ENCODE measurements at places on chromosomes 3 and 15.
A peak's percentile ranks its signal among the peaks of the same experiment; 100 is the strongest.

GRCh38 chr3:4464576-4464975 lies 2.5 kb downstream of the SUMF1 start:
- DNase-seq, result no peak

GRCh38 chr15:55820043-55820442 lies 77.1 kb upstream of the PRTG start:
- no peak for DNase-seq

- DNase-seq, result no peak
Observed at GRCh38 chr15:81182756-81183438, 13.8 kb upstream of the IL16 start.

- DNase-seq, result no peak
Observed at GRCh38 chr15:63236272-63236671, 41.1 kb upstream of the APH1B start.

DNA sequence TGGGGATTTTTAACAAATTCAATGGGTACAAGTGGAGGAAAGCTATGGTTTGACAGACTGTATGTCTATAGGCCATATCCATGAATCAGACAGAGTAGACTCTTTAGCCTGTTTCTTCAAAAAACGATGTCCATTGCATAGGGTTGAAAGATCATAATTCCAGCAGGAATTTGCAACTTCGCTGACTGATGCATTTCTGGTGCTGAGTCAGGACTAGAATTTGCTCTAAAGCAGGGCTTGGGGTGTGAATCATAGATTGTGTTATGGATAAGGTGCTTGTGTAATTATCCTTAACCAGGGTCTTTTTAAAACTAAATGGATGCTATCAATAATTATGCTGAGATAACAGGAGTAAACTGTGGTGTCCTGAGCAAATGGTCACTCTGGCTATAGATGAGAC lies 200.4 kb upstream of the TBC1D5 start:
- DNase-seq, result no peak

DNA sequence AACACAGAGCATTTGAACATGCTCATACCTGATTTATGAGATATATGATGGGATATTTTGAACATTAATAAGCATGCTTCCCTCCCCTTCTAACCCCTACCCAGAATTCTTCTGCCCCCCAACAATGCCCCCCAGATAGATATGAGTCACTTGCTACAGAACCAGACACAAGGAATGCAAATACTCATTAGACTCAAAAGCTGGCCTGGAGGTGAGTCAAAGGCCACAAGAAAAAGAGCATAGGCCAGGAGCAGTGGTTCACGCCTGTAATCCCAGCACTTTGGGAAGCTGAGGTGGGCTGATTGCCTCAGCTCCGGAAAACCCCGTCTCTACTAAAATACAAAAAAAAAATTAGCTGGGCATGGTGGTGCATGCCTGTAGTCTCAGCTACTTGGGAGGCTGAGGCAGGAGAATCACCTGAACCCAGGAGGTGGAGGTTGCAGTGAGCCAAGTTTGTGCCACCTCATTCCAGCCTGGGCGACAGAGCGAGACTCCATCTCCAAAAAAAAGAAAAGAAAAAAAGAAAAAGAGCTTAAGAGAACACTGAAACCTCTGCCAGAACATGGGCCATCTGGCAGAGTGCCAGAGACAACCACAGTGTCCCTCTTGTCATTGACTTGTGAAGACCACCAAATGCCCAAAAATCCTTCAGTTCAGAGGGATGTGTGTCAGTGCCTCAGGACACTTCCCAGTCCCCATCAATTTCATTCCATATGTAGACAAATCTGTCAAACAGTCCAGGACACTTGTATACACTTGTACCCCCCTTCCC lies 3.9 kb upstream of the SH3GL3 start:
- no peak for DNase-seq

- no peak for DNase-seq
Observed at GRCh38 chr15:40436116-40436891, 4.4 kb upstream of the BAHD1 start.

GRCh38 chr3:36864180-36865053 lies 80.4 kb downstream of the TRANK1 start:
- no peak for DNase-seq

DNA sequence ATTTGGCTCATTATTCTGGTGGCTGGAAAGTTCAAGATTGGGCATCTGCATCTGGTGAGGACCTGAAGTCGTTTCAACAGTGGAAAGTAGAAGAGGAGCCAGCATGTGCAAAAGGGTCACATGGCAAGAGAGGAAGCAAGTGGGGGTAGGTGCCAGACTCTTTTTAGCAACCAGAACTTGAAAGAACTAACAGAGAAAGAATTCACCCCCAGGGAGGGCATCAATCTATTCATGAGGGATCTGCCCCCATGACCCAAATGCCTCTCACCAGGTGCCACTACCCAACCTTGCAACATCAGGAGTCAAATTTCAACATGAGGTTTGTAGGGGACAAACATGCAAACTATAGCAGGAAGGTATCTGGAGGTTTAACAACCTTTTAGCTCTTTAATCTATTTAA lies 10.3 kb upstream of the RYK start:
- no peak for DNase-seq

GRCh38 chr3:10460951-10461545 lies 44.3 kb downstream of the ATP2B2 start:
- DNase-seq, result no peak

DNA sequence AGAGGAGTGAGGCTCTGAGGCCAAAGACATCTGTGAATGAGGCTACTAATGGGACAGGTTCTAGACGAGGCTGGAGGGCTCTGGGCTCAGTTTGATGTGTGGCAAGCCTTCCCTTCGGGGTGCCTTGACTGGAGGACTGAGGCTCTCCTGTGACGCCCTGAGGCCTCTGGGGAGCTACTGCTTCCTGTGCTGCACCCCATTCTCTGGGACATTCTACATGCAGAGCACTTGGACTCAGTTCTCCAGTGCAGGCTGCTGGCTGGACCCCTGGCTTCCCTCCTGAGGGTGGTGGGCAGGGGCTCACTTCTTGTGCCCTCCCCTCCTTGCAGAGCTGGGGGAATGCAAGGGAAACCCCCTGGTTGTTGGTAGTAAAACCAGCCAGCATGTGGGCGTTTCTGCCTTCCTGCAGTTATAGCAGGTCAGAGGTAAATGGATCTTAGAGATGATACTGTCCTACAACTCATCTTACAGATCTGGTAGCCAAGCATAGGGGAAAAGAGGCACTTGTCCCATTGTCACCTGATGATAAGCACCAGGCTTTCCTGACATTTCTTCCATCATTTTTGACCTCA lies 133.3 kb downstream of the CHDH start:
- no peak for DNase-seq

DNA sequence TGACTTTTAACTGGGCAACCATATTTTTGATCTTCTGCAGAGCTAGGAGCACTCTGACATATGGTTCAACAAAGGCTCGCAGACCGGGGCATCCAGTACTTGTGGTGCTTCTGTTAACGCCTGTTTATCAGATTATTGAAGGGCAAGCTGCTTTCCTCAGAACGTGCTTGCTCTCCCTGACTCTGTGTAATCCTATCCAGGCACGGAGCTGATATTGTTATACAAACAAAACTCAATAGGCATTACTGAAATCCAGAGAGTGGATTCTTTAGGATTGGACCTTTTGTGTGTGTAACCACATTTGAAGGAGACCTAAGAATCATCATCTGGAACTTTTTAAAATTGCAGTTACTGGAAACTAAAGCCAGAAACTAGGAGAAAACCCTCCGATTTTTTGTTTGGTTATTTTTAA lies 246.5 kb downstream of the PTPRG start:
- DNase-seq, result no peak

DNA sequence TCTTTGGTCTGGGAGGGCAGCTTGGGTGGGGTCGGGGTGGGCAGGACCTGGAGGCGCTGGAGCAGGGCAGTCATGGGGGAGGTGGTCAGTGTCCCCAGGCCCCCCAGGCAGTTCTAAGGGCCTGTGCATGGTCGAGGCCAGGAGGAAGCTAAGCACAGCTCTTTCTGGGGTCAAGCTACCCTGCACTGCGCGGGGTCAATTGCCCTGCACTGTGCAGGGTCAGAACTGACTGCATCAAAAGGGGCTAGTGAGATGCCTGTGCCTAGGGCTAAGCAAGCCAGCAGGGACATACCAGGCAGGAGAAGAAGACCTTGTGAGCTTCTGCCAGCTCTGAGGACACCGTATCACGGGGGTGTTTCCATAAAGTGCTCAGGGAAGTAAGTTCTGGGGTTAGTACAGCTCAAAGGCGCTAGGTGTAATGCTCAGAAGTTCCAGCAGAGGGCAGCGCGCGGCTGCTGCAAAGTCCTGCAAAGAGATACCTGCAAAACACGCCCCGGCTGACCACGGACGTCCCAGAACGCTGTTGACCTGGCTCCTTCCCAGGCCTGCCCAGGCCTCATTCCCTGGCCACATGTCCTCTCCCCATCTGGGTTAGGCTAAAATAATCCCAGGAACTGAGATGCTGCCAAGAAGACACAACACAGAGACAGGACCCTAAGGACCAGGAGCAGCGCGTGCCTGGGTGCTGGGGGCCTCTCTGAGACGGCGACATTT lies 18.8 kb upstream of the IQSEC1 start:
- DNase-seq, result peak; percentile 85

GRCh38 chr15:96300836-96301235 lies 29.7 kb upstream of the NR2F2 start:
- no peak for DNase-seq

DNA sequence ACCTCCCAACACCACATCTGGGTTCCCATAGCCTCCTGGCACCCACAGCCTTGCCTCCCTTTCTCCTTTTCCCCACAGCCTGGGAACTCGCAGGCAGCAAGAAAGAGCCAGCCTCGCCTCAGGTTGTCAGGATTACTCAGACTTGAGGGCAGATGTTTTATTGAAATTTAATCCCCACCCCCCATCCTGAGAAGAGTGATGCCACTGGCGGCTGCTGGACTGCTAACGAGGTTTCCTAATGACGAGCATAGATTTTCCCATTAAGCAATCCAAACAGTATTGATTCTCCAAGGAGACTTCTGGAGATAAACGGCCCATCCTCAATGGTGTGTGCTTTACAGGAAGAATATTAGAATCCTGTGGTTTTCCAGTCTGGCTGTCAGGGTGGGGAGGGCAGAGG lies 13.7 kb downstream of the SHF start:
- DNase-seq, result no peak

- DNase-seq, result no peak
Observed at GRCh38 chr3:150286390-150287147, 121.5 kb upstream of the TSC22D2 start.

DNA sequence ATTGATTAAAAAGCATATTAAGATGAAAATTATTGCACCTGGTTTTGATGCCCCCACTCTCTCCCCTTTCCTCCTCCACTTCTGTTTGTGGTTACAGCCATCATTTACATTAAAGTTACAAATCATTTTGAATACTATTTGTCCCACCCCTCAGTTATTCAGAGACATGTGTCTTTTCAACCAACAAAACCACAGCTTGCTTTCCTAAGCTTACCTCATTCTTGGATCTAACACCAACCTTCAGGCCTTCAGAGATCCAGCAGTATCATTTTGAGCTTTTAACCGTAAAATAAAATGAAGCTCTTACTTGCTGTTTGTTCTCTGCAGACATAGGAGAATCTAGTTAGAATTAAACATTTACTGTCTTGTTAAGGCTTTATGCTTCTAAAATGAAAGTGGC lies 4.7 kb downstream of the PXYLP1 start:
- no peak for DNase-seq

- DNase-seq, result no peak
Observed at GRCh38 chr15:37037071-37037655, 63.2 kb downstream of the MEIS2 start.

- DNase-seq, result no peak
Observed at GRCh38 chr3:59056706-59057105, 6.9 kb upstream of the CFAP20DC start.

GRCh38 chr15:81068516-81068915 lies 65.6 kb upstream of the CFAP161 start:
- no peak for DNase-seq

DNA sequence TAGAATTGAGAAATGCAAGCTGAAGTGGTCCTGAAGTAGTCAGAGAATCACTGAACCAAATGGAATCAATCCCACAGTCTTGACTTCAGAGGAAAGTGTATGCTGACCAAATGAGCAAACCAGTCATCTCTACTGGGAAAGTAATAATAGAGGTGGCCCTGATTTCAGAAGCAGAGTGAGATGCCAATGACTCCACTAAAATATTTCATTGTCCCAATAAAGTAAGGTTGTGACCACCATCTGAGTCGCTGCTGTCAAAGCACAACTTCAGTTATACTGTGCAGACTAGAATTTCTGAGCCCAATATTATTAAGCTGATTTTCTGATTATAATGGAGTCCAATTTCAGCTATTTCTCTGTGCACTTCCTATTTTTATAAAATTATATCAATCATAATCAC lies 334.4 kb upstream of the THBS1 start:
- DNase-seq, result no peak

- DNase-seq, result no peak
Observed at GRCh38 chr3:185225523-185225922, 28.3 kb downstream of the EHHADH start.

DNA sequence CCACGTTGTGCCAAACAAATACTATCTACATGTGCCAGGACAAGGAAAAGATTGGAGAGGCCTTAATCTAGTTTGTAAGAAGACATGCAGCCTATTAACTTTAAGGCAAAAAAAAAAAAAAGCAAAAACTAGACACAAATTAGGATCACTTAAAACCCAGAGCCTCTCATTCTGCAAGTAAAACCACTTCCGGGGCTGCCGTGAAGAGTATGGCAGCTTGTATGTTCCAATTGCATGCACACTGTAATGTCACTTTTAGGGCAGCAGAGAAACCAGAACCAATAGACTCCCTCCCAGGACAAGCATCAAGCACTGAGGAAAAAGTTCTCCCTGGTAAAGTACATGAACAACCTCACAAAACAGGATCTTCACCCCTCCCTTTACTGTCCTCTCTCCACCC lies 70.6 kb downstream of the RSL24D1 start:
- no peak for DNase-seq

DNA sequence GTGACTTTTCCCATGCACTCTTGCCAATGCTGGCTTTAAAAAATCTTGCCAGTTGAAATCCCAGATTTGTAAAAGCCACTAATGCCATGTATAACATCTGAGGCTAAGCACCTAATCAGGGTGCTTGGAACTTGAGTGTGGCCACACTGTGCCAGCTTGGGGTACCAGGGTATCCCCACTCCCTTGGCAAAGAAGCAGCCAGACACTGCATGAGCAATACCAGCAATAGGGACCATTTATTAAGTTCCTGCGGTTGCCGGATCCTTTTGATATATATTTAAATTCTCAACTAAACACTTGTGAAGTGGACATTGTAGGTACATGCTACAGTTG lies 2.2 kb upstream of the RHCG start:
- DNase-seq, result no peak

DNA sequence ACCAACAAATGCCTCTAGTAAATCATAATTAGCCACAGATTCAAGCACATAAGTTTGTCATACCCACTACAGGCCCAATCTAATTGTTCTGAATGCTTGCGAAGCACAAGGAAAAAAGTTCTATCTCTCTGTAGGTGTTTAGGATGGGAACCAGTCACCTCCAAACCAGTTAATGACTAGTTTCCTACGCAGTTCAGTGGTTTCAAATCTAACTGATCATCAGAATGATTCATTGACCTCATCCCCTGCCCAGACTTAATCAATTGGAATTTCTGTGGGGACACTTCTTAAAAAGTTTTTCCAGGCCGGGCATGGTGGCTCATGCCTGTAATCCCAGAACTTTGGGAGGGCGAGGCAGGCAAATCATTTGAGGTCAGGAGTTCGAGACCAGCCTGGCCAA lies 24.3 kb upstream of the MASP1 start:
- no peak for DNase-seq

- no peak for DNase-seq
Observed at GRCh38 chr3:114394551-114394950, 100.7 kb downstream of the TIGIT start.
